Karpas-422 (cell line): ENCODE measurements at places on chromosomes 4 and X. TPM values are rescaled to one million over a fixed set of nuclear protein-coding genes. Genes with fewer than 3 reads are reported as not detected.

The TRAM1L1 gene
- total RNA-seq = not detected in 2 replicates

The ARHGAP6 gene
- not detected in 2 replicates for total RNA-seq

DNA sequence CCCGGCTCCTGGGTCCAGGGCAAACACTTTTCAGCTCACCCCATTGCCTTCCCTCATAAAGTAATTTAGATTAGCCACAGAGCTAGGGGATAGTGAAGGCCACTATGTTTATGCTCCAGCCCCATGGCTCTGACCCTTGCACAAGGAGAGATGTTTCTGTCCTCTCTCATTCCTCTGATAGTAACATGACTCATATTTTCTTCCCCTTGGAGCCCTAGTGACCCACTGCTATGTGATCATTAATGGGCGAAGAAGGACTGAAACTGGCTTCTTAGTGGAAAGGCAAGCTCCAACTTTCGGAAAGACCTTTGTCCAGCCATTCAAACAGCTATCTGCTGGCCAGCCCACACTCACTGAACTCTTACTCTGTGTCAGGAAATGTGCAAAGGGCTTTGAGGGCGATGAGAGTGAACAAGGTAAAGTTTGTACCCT is 12.3 kb downstream of the CLDN2 start:
- no peak overlapping the region for H3K27ac ChIP-seq
- H3K27me3 ChIP-seq = no peaks in the 10 kb centered on the region
- H3K36me3 ChIP-seq = no peaks in the 10 kb centered on the region
- no peak overlapping the region for H3K4me3 ChIP-seq
- DNase-seq = no peak

- no peak overlapping the region for H3K4me3 ChIP-seq
- DNase-seq = no peak
- H3K4me1 ChIP-seq = no peaks in the 10 kb centered on the region
- H3K27me3 ChIP-seq = no peaks in the 10 kb centered on the region
These were observed 577.9 kb upstream of the DIPK2B start for GRCh38 chrX:45778616-45779015.

The NLGN3 gene
- total RNA-seq = 0.86 and 1.9 TPM in 2 replicates

The NHS gene
- 0.15 TPM in 1 of 2 replicates, not detected in the other for total RNA-seq

- no peak for DNase-seq
- H3K27ac ChIP-seq = no peak overlapping the region
- H3K4me1 ChIP-seq = no peaks in the 10 kb centered on the region
- H3K4me3 ChIP-seq = no peak overlapping the region
- no peaks in the 10 kb centered on the region for H3K27me3 ChIP-seq
- H3K36me3 ChIP-seq = no peaks in the 10 kb centered on the region
These were observed 7.5 kb upstream of the HAUS7 start for GRCh38 chrX:153477901-153478300.

- no peaks in the 10 kb centered on the region for H3K36me3 ChIP-seq
- DNase-seq = no peak
- H3K27ac ChIP-seq = no peak overlapping the region
- no peaks in the 10 kb centered on the region for H3K4me1 ChIP-seq
- no peak overlapping the region for H3K4me3 ChIP-seq
These were observed 27.2 kb upstream of the JAKMIP1 start for GRCh38 chr4:6227412-6228157.

DNA sequence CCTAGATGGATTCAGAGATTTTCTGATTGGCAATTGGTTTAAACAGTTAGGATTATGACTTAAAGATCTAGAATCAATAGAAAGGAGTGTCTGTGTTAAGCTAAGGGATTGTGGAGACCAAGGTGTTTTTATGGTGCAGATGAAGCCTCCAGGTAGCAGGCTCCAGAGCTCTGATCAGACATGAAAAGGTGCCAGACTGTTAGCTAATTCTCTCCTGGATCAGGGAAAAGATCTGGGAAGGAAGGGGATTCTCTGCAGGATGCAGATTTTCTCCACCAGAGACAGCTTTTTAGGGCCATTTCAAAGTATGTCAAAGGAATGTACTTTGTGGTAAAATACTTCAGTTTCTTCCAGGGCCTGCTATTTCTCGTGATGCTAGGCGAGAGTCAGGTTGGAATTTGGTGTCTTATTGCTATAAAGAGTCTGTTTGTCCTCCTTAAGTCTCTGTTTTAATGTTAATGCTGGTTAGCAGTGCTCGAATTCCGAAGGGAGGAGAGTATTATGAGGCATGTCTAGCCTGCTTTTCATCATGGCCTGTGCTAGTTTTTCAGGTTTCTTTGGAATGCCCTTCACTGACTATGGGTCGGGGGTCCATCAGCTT is 12.0 kb upstream of the GPR78 start:
- no peak overlapping the region for H3K27ac ChIP-seq
- no peaks in the 10 kb centered on the region for H3K36me3 ChIP-seq
- no peaks in the 10 kb centered on the region for H3K4me1 ChIP-seq
- no peak for DNase-seq

- no peaks in the 10 kb centered on the region for H3K27me3 ChIP-seq
- H3K27ac ChIP-seq = no peak overlapping the region
- H3K36me3 ChIP-seq = no peaks in the 10 kb centered on the region
These were observed 109.5 kb upstream of the ADRA2C start for GRCh38 chr4:3656416-3657356.

The MAGEA10 gene
- not detected in 2 replicates for total RNA-seq

DNA sequence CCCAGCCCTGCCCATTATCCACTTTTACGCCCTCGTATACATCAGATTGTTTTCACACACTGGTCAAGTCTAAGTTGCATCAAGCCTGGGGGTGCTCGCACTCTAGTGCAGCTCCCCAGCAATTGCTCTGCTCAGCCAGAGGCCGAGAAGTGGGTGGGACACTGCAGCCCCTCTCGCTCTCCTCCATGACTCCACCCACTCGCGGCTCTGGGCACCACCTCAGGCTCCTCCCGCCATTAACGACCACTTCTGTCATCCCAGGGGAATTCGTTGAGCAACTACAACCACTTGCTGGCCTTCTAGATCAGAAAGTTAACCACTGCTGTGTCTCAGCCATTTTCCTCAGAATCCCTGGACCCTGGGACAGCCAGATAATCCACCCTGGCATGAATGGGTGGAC is 53.6 kb downstream of the ETNPPL start:
- no peak overlapping the region for H3K27ac ChIP-seq
- no peaks in the 10 kb centered on the region for H3K36me3 ChIP-seq
- DNase-seq = no peak
- H3K4me1 ChIP-seq = no peaks in the 10 kb centered on the region
- H3K27me3 ChIP-seq = no peaks in the 10 kb centered on the region
- H3K4me3 ChIP-seq = no peak overlapping the region

DNA sequence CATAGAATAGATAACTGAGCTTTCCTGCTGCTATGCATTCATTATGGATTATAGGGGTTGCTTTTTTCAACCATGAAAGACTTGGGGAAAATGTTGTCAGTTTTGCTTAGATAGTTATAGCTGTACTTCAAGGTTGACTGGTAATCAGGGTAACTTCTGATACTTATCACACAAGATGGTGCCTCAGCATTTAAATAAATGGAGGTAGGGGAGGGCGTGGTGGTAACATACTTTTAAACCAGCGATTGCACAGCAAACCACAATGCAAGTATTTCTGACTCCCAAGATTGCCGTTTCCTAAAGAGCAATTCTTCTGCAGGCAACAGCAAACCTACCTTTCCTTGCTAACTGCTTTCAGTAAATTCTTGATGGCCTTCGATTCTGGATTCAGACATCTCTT is 1.3 kb downstream of the CXCL10 start:
- no peaks in the 10 kb centered on the region for H3K36me3 ChIP-seq
- no peak for DNase-seq
- H3K4me3 ChIP-seq = no peak overlapping the region
- H3K27me3 ChIP-seq = no peaks in the 10 kb centered on the region
- no peaks in the 10 kb centered on the region for H3K4me1 ChIP-seq

- H3K4me1 ChIP-seq = no peaks in the 10 kb centered on the region
- H3K36me3 ChIP-seq = no peaks in the 10 kb centered on the region
- H3K4me3 ChIP-seq = no peak overlapping the region
- no peaks in the 10 kb centered on the region for H3K27me3 ChIP-seq
- DNase-seq = no peak
These were observed 23.8 kb upstream of the HPSE start for GRCh38 chr4:83358410-83358809.

DNA sequence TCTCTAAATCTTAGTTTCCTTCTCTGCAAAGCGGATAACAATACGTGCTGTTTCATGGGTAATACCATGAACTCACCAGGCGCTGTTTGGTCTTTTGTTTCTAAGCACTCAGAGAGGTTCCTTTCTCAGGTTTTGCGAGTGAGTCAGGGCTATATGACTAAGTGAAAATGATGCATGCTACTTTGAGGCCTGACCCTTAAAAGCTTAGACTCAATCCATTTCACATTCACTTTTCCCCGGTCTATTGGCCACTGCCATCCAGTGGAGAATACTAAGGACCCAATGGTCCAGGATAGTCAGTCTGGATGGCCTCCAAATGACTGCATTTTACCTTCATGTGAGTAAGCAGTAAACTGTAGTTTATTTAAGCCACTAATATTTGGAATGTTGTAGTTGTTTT is 400.8 kb upstream of the SLIT2 start:
- no peak overlapping the region for H3K4me3 ChIP-seq
- H3K27me3 ChIP-seq = no peaks in the 10 kb centered on the region
- no peak overlapping the region for H3K27ac ChIP-seq
- no peaks in the 10 kb centered on the region for H3K4me1 ChIP-seq

- no peaks in the 10 kb centered on the region for H3K36me3 ChIP-seq
- no peak overlapping the region for H3K4me3 ChIP-seq
- no peak for DNase-seq
These were observed 216.3 kb downstream of the ADAMTS3 start for GRCh38 chr4:72352711-72353110.

- no peak overlapping the region for H3K27ac ChIP-seq
- no peak overlapping the region for H3K4me3 ChIP-seq
- no peaks in the 10 kb centered on the region for H3K36me3 ChIP-seq
These were observed 1598.3 kb downstream of the PCDH18 start for GRCh38 chr4:135934026-135934425.

DNA sequence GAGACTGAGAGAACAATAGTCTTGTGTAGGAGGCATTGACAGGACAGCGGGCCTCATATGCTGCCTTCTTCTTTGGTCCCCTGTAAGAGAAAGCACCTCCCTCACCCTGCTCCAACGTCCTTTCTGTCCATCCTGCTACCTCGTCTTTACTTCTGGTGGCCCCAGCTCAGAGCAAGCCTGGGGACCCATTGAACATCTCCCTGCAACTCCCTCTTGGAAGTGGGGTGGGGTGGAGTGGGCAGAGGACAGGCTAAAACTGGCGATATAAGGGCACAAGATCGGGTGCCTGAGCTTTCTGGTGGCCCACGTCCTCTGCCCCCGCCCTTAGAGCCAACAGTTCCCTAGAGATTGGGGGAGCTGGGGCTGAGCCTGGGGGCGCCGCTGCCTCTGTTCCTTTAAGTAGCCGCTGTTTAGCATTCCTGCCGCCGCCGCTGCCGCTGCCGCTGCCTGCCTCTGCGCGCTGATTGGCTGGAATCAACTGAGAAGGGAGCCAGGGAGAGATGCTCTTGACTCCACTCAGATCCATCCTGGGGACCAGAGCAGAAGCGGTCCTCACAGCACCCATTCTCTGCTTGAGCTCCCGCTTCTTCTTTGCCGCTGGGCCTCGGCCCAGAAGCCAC is at the start of gene DLG3:
DLG3 (plus strand) TSS at position 510 of the 620 bp plus-strand sequence. CDS start 367 bp downstream, outside the sequence.
- H3K27ac ChIP-seq = no peak within 1 kb of the TSS
- H3K4me3 ChIP-seq = no peak within 1 kb of the TSS
- peaks cover 5% of the 10 kb centered on the region; the same call in 1 of the 2 replicates for H3K4me1 ChIP-seq

DNA sequence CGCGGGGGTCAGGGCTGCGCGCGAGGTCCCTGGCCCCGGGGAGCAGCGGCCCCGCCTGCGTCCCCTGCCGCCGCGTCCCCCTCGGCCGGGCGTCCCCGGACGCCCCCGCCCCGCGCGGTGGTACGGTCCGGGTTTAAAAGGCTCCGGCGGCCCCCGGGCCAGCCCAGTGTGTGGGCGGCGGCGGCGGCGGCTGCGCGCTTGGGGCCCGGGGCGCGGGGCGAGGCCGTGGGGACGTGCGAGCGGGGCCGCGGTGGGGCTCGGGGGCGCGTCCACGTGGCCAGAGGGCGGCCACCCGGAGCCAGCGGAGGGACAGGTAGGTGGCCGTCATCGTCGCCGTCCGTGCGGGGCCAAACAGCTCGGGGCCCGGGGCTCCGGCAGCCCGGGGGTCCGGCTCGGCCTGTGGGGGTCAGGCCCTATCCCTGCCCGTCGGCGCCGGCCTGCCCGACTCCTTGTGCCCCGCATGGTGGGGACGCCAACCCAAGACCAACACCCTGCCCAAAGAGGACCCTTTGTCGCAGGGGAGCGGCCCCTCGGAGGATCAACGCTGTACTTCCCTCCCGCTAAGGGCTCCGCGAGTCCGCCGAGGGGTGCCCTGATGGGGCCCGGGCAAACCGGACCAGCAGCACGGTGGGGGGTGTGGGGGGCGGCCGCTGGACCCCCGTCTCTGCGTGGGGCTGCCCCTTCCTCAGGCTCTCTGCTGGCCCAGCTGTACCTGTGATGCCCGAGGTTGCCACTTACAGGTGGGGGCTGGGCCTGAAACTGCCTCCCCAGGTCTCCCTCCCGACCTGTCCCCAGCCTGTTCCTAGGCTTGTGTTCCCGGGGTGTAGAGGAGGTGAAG is at the start of gene PLXNA3:
PLXNA3 (plus strand) TSS at position 166 of the 838 bp plus-strand sequence. CDS start 1,903 bp downstream, outside the sequence.
- H3K36me3 ChIP-seq = no peaks in the 10 kb centered on the region
- peaks cover 6% of the 10 kb centered on the region for H3K4me1 ChIP-seq

DNA sequence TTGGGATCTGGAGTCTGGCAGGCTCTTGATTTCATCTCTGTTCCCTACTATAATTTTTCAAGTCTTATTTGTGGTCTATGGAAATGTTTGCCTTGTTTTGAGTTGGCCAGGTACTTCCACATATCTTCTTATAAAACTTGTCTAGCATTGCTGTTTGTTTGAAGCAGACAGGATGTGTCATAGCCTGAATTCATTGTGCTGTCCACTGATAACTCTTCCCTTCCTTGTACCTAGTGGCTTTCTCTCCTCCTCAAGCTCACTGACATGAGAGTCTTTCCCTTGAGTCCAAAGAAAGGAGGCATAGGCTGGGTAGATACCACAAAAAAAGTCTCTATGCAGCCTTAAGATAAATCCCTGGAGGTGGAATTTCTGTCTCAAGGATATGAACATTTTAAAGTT is 59.2 kb upstream of the FAM241A start:
- no peaks in the 10 kb centered on the region for H3K4me1 ChIP-seq
- no peaks in the 10 kb centered on the region for H3K27me3 ChIP-seq
- no peak overlapping the region for H3K4me3 ChIP-seq
- no peak overlapping the region for H3K27ac ChIP-seq
- no peaks in the 10 kb centered on the region for H3K36me3 ChIP-seq

The SLC4A4 gene
- total RNA-seq = 0.22 and 0.25 TPM in 2 replicates

DNA sequence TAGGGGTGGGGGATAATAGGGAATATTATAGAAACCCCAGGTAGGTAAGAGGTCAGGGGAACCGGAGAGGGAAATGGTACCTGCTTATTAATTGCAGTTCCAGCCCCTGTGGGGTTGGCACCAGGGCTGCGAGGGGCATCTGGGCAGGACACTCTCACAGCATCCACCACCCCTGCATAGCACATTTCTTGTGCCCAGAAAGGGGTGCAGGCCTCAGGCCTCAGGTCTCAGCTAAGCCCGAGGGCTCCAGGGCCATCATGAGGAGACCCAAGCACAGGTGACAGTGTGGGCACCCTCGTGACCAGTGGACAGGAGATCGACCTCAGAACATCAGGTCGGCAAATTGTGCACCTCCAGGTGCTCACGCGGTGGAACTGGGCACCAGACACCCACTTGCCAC is 164.7 kb downstream of the EVC2 start:
- no peaks in the 10 kb centered on the region for H3K4me1 ChIP-seq
- H3K27ac ChIP-seq = no peak overlapping the region
- H3K36me3 ChIP-seq = no peaks in the 10 kb centered on the region
- no peak for DNase-seq
- no peaks in the 10 kb centered on the region for H3K27me3 ChIP-seq

GRCh38 chr4:83605744-83606172 is 69.8 kb downstream of the GPAT3 start:
- no peaks in the 10 kb centered on the region for H3K4me1 ChIP-seq
- no peak for DNase-seq
- H3K4me3 ChIP-seq = no peak overlapping the region
- H3K27me3 ChIP-seq = no peaks in the 10 kb centered on the region
